WERI-Rb-1 (cell line): ENCODE measurements at places on chromosomes 12 and 14.

DNA sequence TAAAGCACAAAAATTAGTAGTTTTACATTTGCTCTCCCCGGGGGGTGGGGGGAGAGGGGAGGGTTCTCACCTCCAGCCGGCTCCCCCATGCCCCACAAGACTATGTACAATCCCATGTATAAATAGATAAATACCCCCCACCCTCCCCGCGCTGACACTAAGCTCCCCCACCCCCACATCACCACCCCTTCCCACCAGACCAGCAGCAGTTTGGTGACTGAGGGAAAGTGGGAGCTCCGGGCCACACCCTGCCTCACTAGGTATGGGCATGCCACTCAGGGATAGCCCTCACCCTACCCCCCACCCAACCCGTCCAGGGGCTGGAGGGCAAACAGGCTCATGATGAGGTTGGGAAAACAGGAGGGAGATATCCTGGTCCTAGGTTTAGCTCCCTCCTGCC lies 1.9 kb upstream of the PRKAG1 start:
- no peak for DNase-seq

GRCh38 chr12:56988207-56988739 lies 18.1 kb downstream of the ZBTB39 start:
- no peak for DNase-seq

GRCh38 chr14:21068521-21069387 lies 1.4 kb upstream of the ARHGEF40 start:
- peak; percentile 70 for DNase-seq

DNA sequence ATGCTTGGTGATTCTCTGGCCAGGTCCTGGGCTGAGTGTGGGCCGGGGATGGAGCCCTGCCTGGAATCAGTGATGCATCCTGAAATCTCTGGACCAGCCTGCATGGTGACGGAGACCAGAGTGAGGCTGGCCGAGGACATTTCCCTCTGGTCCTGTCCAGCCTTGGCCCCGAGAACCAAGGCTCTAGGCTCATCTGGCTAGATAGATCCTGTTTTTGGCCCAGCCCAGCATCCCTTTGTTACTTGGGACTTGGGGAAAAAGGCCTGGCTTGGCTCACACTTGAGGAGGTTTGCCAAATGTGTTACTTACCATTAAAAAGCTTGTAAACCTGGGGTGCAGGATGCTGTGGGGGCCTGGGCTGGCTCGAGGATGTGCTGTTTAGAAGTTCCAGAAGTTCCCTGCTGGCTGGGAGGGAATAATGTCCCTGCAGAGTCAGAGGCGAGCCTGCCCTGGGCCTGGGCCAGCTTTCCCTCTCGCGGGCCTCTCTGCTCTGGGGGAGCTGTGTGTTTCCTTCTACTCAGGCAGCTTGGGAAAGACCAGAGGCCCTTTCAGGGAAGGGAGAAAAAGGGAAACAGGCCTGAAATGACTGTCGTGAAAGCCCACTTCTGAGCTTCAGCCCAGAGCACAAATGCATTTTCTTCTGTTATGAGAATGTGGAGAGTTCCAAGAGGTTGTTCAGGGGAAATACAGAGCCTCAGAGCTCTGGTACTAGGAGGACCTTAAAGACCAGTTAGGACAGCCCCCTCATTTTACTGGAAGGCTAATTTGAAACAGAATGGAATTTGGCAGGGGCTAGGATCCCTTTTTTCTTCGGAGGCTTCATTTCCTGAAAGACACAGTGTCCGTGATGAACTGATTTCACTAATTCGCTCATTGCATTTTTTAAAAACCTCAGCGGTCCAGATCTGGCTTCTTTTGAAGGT lies 47.2 kb upstream of the CTDSP2 start:
- no peak for DNase-seq

- DNase-seq = no peak
These were observed 21.5 kb downstream of the ANAPC5 start for GRCh38 chr12:121330692-121331091.

DNA sequence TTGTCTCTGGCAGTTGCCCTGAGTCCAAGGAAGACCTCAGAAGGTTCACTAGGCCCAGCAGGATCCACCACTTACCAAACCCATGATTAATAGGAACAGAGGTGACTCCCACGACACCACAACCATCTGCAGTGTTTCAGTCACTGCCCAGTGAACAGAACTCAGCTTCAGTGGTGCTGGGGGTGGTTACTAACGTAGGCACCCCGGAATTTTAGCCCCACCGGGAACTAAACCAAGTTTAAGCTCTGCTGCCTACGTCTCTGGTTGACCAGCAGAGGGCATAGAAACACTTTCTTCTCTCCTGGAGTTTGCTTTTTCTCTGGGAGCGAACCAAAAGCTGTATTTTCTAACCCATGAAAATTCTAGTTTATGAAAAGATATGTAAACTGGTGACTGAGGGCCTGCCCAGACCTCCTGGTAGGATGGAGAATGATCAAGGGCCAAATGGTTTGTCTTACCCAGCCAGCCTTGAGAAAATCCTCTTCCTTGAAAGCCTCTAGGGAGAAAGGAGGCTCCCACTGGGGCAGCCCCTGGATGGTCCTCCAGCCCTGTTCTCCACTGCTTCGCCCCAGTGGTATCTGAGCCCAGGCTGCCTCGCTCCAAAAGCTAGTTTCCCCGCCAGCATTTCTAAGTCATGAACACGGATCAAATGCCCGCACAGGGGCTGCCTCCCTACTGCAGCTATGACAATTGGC lies 379.8 kb downstream of the DPF3 start:
- DNase-seq = peak; percentile 11
